ENCODE measurements at places on chromosomes 5 and 9.

- DNase-seq, result no peak
Observed at GRCh38 chr5:98543490-98543889, 230.0 kb upstream of the RGMB start.

- no peak for DNase-seq
Observed at GRCh38 chr5:17024686-17025180, 88.6 kb upstream of the MYO10 start.

GRCh38 chr5:161544350-161544765 lies 2.2 kb downstream of the GABRB2 start:
- peak; percentile 33 for DNase-seq

DNA sequence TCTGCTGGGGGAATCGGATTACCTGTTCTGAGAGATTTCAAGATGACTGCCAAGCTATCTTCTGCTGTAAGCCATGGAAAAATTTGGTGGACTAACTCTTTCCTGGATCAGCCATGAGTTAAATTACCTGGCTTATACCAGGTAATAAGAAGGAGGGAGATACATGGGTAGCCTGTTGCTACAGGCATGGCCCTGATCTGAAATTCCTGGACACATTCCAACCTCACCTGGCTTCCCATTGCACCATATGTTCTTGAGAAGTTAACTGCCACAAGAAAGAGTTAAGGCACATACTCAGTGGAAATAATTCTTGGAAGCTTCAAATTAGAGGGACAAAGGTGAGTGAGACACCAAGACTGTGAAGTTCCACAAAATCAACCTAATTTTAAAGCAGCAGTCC lies 371.3 kb downstream of the ACTL7B start:
- no peak for DNase-seq

DNA sequence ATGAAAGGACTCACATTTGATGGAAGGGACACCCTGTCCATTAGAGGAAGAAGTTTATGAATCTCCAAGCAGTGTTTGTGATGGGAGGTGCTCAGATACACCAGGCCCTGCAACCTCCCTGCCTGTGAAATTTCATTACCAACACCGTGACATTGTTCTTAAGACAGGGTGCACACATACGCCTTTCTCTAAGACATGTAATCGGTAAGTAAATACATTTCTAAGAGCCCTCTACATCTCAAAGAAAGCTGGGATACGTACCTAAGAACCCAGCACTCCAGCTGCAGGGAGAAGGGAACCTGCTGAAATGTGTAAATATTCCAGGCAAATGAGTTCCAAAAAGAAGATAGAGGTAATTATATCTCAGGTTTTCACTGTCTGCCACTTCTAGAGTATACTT lies 125.0 kb upstream of the APC start:
- no peak for DNase-seq

All from stimulated activated CD4-positive, alpha-beta T cell treated with anti-CD3 and anti-CD28 coated beads, Interleukin-2, amount 100 ng/mL, for 24 hours (primary cell).